NCI-H510A (cell line): ENCODE measurements at places on chromosomes 13 and 19.

DNA sequence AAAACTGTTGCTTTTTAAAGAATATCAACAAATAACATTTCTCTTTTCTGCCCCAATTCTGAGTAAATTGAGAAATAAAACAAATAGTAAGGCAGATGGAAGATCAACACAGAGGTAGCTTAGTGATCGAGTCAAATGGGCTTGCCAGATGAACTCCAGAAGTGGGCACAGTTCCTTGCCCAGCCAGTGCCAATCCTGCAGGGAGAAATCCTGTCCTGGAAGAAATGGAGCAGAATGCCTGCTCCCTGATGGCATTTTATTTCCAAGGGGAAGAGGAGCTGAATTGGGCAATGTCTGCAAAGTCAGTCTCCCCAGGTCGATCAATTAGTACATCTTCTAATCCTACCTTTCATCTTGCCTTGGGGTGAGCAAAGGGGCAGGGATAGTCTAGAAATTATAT is 225.3 kb downstream of the NHLRC3 start:
- DNase-seq = no peak

GRCh38 chr13:76885203-76886004 is 801 bp downstream of the KCTD12 start:
- no peak for DNase-seq

- no peak for DNase-seq
Measured at GRCh38 chr13:51823359-51823758, 19.4 kb upstream of the DHRS12 start.

DNA sequence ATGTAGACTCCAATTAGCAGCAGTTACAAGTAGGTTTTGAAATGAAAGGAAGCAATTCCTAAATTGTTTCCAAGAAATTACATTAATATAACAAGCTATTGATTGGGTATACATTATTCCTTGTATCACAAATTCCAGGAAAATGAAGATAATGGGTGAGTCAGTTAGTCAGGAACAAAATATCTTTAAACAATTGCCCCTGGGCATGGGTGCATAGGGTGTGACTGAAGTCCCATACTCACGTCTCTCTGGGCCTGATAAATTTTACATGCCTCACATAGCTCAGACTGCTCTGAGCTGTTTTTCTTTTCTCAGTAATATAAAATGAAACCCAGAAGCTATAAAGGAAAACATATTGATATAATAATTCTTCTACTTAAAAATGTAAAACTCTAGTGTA is 87.8 kb downstream of the FNDC3A start:
- DNase-seq = no peak

DNA sequence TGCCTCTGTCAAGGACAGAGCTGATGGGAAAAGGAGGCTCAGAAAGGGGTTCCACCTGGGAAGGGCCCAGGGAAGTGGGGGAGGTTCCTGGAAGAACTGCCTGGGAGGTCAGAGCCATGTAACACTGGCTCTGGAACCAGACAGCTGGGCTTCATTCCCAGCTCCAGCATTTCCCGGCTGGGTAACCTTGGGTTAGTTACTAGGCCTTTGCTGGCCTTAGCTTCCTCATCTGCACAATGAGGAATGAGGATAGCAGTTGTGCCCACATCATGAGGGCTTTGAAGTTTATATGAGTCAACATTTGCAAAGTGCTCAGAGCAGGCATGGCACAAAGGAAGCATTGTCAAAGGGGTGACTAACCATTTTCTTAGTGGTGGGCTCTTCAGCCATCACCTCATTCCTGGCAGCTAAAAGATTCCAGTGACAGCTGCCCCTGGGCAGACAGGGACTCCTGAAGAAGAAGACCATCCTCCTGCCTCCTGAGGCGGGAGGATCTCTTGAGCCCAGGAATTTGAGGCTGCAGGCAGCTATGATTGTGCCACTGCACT is 1.7 kb upstream of the DNAJB1 start:
- no peak for DNase-seq

DNA sequence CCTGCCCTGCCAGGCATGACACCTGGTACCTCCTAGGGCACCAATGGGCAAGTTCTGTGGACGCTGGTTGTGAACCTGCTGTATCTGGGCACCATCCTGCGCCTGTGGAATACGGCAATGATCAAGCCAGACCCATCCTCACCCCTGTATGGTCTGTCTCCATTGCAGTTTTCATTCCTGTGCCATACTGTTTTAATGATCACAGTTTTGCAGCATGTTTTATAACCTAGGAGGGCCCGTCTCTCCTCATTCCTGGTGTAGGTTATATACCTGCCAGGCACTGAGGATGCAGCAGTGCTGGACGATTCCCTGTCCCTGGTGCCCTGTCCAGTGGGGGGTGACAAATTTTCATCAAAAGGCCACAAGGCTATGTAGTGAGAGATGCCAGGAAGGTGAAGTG is 5.6 kb downstream of the TBC1D17 start:
- DNase-seq = no peak

GRCh38 chr13:40812724-40813445 is 23.5 kb downstream of the SLC25A15 start:
- DNase-seq = no peak

DNA sequence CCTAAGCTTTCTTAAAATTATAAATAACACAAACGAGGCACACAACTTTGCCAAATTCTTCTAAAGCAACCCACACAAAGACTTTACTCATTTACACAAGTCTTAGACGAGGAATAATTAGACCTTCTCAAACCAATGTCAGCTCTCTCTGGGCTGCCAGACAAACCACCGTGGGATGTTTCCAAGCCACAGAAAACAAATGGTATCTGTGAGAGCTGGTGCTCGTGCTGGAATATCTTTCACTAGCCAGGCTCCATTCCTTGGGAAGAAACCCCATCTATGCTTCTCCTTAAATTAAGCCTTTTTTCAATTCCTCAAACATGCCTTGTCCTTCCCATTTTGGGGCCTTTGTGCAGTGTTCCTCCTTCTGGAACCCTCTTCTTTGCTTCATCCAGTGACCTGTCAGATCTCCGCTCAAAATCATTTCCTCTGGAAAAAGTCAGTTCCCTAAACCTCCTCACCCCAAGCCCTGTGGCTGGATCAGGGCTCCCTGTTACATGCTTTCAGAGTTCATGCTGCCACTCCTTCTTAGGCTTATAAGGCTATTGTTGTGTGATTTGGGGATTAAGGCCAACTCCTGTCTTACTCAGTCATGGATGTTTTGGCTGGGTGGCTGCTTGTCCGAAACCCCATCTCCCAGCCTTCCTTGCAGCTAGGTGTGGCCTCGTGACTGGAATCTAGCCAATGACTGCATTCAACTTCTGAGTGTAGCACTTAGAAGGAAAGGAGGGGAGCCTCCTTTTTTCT is 64.2 kb upstream of the GTF2F2 start:
- DNase-seq = no peak

GRCh38 chr13:34410678-34411077 is 531.4 kb upstream of the NBEA start:
- DNase-seq = no peak

DNA sequence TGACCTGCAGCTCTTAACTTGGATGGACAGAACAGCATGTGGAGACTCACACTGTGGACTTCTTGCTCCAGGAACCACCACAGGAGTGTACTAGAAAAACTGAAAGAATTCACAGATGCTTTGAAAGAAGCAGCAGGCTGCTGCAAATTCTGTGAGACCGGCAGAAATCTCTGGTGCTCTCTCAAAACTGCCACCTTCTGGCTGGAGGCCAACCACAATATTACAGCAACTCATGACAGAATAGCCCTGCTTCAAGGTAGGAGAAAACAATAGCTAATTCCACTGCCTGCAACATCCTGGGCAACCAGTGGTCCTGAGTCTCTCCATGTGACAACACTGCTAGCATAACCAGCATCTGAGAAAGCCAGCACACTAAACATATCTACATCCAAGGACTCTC is 26.9 kb downstream of the CDK8 start:
- DNase-seq = no peak

DNA sequence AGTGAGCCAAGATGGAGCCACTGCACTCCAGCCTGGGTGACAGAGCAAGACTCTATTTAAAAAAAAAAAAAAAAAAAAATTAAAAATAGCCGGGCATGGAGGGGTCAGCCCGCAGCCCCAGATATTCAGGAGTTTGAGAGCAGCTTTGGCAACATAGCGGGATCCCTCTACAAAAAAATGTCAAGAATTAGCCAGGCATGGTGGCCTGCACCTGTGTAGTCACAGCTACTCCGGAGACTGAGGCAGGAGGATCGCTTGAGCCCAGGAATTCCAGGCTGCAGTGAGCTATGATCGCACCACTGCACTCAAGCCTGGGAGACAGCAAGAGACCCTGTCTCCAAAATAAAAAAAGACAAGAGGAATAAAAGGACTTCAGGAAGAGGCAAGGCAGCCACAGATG is 716 bp downstream of the AP1M2 start:
- no peak for DNase-seq

- DNase-seq = no peak
Measured at GRCh38 chr13:44565881-44566280, 10.2 kb downstream of the TSC22D1 start.

GRCh38 chr13:60258349-60258748 is 94.6 kb upstream of the DIAPH3 start:
- DNase-seq = no peak

- DNase-seq = no peak
Measured at GRCh38 chr13:114070098-114070799, 62.2 kb downstream of the RASA3 start.

DNA sequence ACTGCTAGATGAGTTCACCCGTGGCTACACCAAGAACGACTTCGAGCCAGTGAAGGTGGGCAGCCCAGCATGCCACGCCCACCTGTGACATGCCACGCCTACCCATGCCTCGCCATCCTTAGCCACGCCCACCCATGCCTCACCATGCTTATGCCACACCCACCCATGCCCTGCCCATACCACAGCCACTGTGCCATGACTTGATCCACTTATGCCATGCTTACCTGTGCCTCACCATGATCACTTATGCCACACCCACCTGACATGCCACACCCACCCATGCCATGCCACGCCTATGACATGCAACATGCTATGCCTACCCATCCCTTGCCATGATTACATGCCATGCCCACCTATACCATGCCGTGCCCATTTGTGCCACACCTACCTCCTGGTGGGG is 12.9 kb upstream of the USE1 start:
- DNase-seq = no peak

GRCh38 chr13:47480951-47481350 is 520.1 kb downstream of the SUCLA2 start:
- no peak for DNase-seq

DNA sequence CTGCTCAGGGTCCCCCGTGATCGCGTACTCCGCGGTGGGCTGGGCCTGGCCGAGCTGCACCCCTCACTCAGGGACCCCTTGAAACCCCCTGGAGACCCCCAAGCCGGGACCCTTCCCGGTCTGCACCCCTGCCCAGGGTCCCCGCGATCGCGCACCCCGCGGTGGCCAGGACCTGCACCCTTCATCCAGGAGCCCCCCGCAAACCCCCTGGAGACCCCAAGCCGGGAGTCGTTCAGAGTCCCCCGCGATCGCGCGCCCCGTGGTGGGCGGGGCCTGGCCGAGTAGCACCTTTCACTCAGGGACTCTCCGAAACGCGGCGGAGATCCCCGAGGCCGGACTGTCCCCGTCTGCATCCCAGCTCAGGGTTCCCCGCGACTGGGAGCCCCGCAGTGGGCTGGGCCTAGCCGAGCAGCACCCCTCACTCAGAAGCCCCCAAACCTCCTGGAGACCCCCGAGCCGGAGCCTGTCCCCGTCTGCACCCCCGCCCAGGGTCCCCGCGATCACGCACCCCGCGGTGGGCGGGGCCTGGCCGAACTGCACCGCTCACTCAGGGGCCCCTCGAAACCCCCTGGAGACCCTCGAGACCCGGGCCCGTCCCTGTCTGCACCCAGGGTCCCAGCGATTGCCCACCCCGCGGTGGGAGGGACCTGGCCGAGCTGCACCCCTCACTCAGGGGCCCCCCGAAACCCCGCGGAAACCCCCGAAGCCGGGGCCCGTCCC is 748 bp downstream of the LMNB2 start:
- no peak for DNase-seq

DNA sequence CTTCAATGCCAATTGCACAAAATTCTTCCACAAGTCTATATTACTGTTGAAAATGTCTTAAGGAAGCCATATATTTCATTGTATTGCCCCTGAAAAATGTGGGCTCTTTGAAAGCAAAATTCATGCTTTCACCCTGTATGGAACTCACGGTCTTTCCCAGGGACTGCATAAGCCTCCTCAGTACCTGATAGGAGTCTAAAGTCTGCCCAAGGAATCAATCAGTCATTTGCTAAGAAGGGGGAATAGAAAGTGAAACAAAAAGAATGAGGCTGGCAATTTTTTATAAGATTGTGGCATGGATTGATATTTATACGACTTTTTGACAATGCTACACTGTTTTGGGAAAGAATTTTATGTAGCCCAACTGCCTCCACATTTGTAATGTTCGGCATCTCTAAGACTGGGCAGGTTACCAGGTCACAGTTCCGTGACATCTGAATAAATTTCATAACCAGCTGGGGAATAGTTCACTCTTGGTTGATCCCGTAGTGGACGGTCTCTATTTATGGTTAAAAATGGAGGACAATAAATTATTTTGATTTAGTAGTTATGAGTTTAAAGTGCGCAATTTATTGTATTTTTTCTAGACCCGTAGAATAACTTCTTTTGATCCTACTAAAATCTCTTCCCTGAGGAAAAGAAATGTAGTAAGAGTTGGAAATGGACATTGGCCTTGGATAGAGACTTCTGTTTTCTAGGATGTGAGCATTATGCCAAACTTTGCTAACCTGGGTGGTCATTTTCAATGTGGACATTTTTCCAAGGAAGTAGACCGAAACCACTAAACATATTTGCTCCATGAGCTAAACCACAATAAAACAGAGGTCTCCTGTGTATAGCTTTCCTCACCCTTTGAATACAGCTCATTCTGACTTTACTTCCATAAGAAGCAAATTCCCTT is 1585.4 kb downstream of the EFNB2 start:
- no peak for DNase-seq

GRCh38 chr19:13190781-13191540 is 40.8 kb downstream of the IER2 start:
- DNase-seq = no peak

DNA sequence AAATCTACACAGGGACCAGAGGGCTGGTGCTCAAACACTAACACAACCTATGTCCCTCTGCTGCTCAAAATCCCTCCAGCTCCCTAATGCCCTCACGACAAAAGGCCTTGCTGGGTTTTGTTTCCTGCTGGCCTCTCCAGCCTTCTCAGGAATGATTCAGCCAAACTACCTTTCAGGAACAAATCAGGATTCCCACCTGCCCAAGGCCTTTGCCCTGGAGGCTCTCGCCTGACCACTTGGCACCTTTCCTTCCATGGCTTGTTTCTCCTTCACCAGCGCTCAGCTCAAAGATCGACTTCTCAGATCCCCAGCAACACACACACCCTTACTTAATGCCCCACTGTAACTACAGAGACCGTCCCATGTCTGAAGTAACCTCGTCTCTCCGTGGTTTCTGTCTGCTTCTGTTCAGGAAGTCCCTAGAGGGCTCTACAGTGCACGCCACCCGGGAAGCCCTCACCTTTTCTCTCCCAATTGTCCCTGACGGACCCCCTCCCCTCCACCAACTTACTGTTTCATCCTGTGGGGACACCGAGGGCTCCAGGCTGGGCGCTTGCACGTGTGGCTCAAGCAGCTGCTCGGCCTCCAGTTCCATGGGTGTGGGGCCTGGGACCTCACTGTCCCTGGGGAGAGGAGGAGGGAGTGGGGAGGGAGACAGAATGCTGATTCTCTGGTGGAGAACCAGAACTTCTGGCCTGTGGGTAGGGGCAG is 3.2 kb upstream of the SIX5 start:
- no peak for DNase-seq
